SW 1271 (cell line): ENCODE measurements at places on chromosomes 5 and 9.

- DNase-seq = no peak
Observed at GRCh38 chr5:68269820-68270219, 54.3 kb downstream of the PIK3R1 start.

GRCh38 chr5:4661836-4662235, 478.3 kb upstream of the ADAMTS16 start:
- DNase-seq = no peak

DNA sequence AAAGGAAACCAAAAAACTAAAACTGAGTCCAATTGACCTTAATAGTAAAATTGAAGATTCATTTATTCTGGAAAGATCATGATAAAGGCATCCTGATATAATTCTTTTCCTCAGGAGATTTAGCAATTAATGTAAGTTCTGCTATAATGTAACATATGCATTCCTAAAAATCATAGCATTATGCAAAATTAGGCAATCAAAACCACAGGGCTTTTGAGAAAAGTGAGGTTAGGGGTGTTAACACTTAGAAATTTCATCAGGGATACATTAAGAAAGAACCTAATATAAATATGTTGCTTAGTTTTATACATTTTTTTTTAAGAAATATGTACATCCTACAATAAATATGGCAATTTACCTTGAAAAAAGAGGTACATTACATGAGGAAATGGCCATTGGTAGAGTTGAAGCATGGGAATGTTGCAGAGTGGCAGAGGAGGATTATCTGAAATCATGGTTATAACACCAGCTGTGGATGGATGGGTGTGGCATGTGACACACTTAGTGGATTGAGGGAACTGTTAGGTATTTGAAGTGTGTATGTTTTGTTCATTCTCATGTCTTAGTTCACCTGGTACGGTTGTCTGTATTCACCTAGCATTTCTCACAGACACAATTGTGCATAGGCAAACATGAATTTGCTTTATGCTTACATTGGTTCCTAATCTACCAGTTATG, 51.1 kb downstream of the CCNH start:
- DNase-seq = no peak

GRCh38 chr5:22372376-22372775, 480.8 kb downstream of the CDH12 start:
- no peak for DNase-seq

GRCh38 chr9:76180541-76180940, 213.7 kb downstream of the RFK start:
- no peak for DNase-seq

DNA sequence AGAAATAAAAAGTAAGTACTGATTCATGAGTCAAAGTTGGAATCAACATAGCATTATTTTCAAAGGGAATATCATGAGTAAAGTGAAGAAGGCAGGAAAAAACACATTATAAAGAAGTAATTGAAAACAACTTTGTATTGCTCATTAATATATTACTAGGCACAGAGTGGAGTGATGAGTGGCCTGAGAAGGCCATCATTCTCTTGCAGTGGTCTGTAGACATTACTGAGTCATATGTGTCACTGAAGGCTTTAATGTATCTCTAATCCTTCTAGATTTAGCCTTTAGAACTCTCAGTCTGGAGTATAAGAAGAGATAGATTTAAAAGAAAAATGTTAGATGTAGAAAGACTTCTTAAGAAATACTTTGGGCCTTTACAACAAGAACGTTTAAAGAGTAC, 881.4 kb downstream of the DNAH5 start:
- DNase-seq = no peak

DNA sequence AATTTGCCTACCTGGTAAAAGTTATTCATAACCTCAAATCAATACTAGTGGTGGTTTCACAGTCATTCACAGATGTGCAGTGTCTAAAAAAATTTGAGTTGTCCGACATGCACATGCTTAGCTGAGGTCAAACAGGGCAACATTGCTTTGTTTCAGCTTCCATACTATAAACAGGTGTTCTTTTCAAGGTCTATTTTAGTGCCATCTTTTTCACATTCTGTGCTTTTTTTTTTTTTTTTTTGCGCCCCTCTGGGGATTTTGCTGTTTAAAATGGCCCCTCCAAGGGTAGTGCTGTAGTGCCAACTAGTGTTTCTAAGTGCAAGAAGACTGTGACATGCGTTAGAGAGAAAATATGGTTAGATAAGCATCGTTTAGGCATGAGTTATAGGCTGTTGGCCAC, 14.5 kb downstream of the PHAX start:
- no peak for DNase-seq
